ENCODE measurements at places on chromosomes 6 and 20.

- DNase-seq = no peak
These were observed 48.7 kb downstream of the KCTD20 start for GRCh38 chr6:36491378-36491965.

GRCh38 chr6:62480544-62480943 lies 194.5 kb upstream of the KHDRBS2 start:
- DNase-seq = no peak

GRCh38 chr6:166032366-166033200 lies 135.1 kb downstream of the TBXT start:
- no peak for DNase-seq

DNA sequence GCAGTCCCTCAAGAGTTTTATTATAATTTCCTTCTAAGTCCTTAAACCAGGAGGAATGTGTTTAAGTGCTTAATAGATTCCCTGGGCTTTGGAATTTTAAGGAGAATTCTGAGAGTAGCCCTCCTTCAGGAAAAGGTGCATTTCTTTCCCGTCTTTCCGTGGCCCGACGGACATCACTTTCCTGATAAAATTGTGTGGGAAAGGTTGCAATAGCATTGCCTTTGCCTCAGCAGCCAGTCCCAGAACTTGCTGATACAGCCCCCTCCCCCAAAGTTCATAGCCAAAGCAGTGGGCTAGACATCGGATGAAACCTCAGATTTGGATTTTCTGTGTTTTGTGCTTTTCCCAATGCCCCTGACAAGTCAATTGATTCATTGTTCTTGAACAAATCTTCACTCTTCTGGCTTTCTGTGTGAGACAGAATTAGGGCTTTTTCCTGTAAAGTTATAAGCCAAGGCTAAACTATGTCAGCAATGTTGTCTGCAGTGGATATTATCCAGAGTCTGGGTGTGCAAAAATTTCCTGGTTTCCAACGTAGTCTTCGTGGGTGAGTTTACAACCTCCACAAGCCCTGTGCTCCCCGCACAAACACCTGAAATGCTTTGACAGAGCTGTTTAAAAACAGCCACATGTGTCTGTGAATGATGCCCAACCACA lies 1.1 kb upstream of the SMOC2 start:
- DNase-seq = no peak

DNA sequence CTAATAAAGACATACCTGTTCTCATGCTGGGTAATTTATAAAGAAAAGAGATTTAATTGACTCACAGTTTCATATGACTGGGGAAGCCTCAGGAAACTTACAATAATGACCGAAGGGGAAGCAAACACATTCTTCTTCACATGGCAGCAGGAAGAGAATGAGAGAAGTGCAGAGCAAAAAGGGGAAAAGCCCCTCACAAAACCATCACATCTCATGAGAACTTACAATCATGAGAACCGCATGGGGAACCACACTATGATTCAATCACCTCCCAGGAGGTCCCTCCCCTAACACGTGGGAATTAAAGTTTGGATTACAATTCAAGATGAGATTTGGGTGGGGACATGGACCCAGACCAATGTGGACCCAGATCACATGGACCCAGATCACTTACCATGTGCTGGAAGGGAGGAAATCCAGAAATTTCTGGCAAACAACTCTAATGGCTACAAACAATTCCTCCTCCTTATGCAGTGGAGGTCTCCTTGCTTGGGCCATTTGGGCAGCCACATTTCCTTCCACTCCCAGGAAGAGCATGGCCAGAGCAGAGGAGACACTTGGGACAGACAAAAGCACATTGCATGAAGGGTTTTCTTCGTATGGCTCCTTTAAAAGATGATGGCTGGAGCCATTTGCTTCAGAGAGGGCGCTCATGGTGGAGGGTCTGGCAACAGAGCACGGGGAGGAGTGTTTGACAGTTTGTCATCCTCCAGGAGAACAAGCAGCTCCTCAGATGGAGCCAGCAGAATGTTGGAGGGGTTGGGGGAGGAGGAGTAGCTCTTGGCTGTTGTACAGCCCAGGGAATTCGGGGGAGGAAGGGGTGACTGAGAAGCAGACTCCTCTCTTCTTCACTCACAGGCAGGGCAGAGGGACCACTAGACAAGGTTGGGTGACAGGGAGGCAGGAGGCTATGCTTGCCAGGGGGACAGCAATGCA lies 30.4 kb downstream of the SERPINB9 start:
- no peak for DNase-seq

GRCh38 chr6:150150821-150151646 lies 8.2 kb downstream of the PPP1R14C start:
- DNase-seq = no peak

DNA sequence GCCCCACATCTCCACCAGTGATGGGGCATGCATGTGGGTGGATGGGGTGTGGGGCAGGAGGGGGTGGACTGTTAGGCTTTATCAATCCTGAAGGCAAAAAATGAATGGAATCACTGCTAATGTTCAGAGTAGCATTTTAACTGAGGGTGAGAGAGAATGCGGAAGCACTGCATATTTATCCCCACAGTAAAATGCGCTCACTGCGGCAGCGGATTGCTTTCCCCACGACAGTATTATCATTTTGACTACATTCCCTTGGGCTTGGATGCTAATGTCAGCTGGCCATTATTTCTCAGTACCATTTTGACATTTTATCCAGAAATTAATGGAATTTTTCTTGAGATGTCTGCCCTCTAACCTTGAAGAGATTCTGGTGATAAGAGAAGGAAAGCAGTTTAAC lies 13.4 kb downstream of the ALDH8A1 start:
- DNase-seq = no peak

GRCh38 chr20:3922223-3922982 lies 33.2 kb downstream of the PANK2 start:
- no peak for DNase-seq

GRCh38 chr6:118551063-118552053 lies 3.3 kb downstream of the PLN start:
- DNase-seq = peak; percentile 57

DNA sequence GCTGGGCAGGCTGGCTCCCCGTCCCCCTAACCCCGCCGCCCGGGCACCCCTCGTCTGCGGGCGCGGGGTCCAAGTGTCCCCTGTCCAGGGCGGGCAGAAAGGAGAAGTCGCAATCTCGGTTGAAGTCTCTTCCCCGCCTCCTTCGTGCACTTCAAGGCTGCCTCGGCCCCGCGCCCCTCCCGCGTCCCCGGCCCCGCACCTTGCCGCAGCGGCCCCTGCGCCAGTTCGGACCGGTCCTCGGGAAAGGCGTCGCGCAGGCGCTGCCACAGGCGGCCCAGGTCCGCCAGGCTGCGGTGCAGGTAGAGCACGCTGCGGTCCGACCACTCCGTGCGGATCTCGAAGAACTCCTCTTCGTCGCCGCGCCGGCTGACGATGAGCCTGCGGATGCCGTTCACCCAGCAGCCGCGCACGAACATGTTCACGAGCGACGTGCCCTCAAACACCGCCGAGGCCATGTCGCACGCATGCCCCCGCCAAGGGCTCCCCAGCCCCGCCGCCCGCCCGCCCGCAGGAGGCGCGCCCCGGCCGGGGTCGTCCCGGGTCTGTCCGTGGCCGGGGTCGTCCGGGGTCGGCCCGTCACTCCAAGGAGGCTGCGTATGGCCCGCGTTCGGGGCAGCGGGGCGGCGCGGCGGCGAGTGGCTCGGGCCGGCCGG lies at the start of gene PXDC1:
Gene PXDC1, minus strand, starts transcription at position 637 of the 653 bp plus-strand sequence. Its CDS starts 182 bp downstream, at position 455.
- DNase-seq = no peak

- DNase-seq = peak; percentile 88
These were observed 96.5 kb downstream of the HFE start for GRCh38 chr6:26183581-26184366.

GRCh38 chr6:129923530-129924250 lies 62.6 kb upstream of the TMEM244 start:
- no peak for DNase-seq

DNA sequence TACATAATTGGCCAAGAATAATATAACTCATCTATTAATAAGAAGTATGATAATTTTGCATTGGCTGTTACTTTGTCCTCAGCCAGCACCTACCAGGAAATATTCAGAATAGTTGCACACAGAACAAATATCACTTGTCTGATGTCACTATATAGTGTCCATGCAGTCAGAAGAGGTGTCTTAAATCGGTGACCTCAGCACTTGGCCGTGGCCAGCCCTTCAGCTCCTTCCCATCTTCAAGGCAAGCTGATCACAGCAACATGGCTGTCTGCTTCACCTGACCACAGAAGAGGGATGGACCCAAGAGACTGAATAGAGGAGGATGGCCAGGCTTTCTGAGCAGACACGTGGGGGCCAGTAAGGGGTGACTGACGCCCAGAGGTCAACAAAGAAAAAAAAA lies 22.2 kb downstream of the PDE10A start:
- DNase-seq = no peak

- DNase-seq = peak; percentile 60
These were observed 107.6 kb downstream of the THBS2 start for GRCh38 chr6:169145991-169146501.

DNA sequence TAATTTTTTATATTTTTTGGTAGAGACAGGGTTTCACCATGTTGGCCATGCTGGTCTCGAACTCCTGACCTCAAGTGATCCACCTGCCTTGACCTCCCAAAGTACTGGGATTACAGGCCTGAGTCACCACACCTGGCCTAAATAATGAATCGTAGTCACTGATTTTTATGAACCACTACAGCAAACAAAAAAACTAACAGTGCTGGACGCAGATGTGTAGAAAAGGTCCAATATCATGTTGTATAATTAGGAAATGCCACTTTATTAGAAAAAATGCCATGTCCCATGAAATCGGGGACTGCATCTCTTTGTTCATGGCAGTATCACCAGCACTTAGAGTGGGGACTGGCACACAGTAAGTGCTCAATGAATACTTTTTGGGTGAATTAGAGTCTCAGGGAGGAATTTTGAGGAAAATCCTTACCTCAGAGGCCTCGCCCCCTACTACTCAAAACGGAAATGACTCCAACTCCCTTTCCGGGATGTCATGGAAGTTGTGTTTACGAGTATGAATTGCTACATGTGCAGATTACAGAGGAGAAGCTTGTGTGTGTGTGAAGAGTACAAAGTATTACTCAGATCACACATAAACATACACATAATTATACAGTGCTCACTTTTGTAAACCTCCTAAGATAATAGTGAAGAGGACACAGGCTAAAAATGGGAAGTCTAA lies 43.6 kb upstream of the FAM50B start:
- DNase-seq = no peak

GRCh38 chr6:101711518-101711917 lies 318.0 kb downstream of the GRIK2 start:
- DNase-seq = no peak

GRCh38 chr20:60306105-60306504 lies 347.9 kb downstream of the CDH26 start:
- no peak for DNase-seq

DNA sequence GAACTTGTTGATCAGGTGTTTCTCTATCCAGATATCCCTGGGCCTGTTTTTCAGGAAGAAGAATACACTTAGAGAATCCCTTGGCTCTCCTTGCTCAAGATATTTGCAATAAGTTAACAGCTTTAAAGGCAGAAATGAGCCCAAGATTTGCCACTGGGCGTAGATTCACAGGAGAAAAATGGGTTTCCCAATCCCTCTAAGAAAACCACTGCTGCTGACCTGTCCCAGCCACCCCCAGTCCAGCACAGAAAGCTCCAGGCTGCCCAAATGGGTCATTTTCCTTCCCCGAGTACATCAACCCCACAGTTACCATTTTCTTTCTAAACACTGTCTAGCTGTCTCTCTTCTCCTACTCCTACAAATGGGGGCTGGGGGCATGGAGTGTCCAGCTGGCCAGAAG lies 67.3 kb downstream of the ANKRD60 start:
- DNase-seq = no peak

DNA sequence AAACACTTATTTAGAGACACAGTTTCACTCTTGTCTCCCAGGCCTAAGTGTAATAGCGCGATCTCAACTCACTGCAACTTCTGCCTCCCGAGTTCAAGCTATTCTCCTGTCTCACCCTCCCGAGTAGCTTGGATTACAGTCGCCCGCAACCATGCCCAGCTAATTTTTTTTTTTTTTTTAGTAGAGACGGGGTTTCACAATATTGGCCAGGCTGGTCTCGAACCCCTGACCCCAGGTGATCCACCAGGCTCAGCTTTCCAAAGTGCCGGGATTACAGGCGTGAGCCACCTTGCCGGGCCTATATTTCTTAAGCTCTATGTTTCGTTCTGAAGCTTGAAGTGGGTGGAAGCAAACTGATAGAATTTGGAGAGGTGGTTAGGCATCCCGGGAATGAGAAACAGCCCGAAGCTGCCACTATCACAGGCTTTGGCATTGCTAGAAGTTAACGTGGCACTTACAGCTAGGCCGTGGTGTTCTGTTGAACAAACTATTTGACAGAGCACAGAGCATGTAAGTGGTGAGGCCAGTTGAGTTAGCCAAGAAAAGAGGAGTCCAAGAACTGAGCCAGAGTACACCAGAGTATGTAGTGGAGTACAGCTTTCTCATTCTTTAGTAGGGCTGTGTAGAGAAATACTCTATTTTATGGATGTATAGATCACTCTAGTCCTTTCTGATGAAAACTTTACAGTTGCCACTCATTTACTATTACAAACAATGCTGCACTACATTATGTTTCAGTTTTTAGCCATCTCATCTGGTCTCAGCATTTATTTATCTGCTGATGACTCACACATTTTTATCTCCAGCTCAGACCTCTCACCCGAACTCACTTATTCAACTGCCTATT lies 62.0 kb upstream of the HFE start:
- DNase-seq = no peak

- DNase-seq = no peak
These were observed 53.4 kb downstream of the FAM83B start for GRCh38 chr6:54899986-54900385.

Data from HFF-Myc (cell line).